T-helper 17 cell (primary cell): ENCODE measurements at places on chromosomes 7 and 10. TPM values are rescaled to one million over a fixed set of nuclear protein-coding genes. Genes with fewer than 3 reads are reported as not detected.

DNA sequence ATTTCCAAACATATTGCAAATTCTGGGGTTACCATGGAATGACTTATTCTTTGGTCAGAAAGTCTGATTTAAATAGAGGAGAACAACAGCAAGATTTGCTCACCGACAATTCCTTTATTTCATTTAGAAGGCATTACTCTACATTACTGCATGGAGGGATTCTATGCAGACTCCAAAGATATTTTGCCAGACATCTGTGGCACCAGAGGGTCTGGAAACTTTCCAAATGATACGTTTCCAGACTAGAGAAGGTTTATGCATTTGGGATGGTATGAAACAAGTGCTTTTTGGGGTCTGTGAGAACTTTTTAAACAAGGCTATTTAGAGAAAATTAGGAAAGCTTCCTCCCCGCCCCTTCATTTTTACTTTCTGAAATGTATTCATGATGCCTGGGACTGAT lies 125.3 kb downstream of the SAMD9 start:
- no peak for DNase-seq

DNA sequence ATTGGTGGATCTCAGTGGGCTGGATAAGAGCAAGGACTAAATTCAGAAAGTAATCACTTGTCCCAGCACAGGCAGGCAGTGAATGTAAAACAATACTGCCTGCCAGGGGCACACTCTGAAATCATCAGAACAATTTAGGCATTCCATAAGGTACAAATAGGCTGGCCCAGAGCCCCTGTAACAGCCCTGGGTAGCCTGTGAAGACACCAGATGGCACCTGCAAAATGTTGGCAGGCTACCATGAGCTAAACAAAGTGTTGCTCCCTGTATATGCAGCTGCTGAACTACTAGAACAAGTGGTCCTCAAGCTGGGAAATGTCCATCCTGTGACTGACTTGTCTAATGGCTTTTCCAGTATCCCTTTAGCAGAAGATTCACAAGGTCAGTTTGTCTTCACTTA lies 3.0 kb upstream of the PRSS37 start:
- DNase-seq = no peak

GRCh38 chr10:72059843-72060822 lies 28.2 kb downstream of the SPOCK2 start:
- DNase-seq = no peak

GRCh38 chr10:112716076-112716475 lies 234.0 kb upstream of the TCF7L2 start:
- no peak for DNase-seq

FAM180A gene
- not detected for total RNA-seq

IFIT1B gene
- total RNA-seq = not detected

FBXL13 gene
- 1.3 TPM for total RNA-seq
